ENCODE measurements at places on chromosomes 12 and 14. TPM values are rescaled to one million over a fixed set of nuclear protein-coding genes. Genes with fewer than 3 reads are reported as not detected.

KLRC1 gene
- total RNA-seq, result not detected

LRRC43 gene
- total RNA-seq, result not detected

DNA sequence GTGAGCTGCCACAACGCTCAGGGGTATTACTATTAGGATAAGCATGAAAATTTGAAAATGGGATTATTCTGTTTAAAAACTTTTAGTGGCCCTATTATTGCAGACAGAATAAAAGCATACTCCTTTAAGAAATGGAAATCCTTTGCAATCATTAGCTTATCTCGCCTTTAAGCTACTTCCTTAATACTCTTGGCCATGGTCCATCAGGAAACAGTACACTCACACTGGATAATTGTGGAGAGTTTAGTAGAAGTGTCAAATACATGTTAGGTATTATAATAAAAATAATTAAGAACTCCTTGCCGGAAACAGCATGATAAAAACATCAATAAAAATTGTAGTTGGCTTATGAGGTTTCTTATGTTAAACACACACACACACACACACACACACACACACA, 100.4 kb upstream of the PPFIA2 start:
- H3K27me3 ChIP-seq, result no peaks in the 10 kb centered on the region

DNA sequence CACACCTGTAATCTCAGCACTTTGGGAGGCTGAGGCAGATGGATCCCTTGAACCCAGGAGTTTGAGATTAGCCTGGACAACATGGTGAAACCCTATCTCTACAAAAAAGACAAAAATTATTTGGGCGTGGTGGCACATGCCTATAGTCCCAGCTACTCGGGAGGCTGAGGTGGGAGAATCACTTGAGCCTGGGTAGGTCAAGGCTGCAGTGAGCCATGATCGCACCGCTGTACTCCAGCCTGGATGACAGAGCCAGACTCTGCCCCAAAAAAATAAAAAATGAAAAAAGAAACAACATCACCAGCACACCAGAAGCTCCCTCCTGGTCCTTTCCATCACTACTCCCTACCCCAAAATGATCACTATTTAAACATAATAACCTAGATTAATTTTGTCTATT, 2.6 kb downstream of the VEZT start:
- peaks cover 21% of the 10 kb centered on the region for H3K36me3 ChIP-seq
- peaks cover 62% of the 10 kb centered on the region for H3K4me1 ChIP-seq
- peak overlapping the region; percentile 77 for H3K4me3 ChIP-seq
- no peaks in the 10 kb centered on the region for H3K27me3 ChIP-seq

- H3K27me3 ChIP-seq, result no peaks in the 10 kb centered on the region
- no peak overlapping the region for H3K4me3 ChIP-seq
- no peaks in the 10 kb centered on the region for H3K4me1 ChIP-seq
- H3K27ac ChIP-seq, result no peak overlapping the region
- no peaks in the 10 kb centered on the region for H3K36me3 ChIP-seq
These were observed 14.7 kb downstream of the RITA1 start for GRCh38 chr12:113200021-113200797.

DNA sequence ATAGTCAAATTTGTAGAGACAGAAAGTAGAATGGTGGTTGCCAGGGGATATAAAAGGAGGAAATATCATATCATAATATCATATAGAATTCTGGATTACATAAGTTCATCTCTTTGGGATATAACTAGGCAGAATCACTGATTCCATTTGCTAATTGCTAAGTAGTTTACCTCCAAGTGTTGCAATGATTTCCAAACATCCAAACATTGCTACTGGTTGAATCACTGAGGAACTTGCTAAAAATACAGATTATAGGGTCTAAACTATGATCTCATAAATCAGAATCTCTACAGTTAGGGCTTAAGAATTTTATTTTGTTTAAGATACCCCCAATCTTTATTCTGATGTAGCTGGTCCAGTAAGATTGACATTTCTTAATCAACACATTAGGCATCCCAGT, 16.1 kb upstream of the TAS2R42 start:
- H3K4me1 ChIP-seq, result no peaks in the 10 kb centered on the region
- DNase-seq, result no peak
- no peak overlapping the region for H3K4me3 ChIP-seq
- no peak overlapping the region for H3K27ac ChIP-seq
- no peaks in the 10 kb centered on the region for H3K27me3 ChIP-seq

CMA1 gene
- not detected for total RNA-seq

- no peak overlapping the region for H3K4me3 ChIP-seq
- no peaks in the 10 kb centered on the region for H3K36me3 ChIP-seq
- DNase-seq, result no peak
- no peaks in the 10 kb centered on the region for H3K27me3 ChIP-seq
These were observed 138.5 kb upstream of the SRRM4 start for GRCh38 chr12:118842866-118843265.

DNA sequence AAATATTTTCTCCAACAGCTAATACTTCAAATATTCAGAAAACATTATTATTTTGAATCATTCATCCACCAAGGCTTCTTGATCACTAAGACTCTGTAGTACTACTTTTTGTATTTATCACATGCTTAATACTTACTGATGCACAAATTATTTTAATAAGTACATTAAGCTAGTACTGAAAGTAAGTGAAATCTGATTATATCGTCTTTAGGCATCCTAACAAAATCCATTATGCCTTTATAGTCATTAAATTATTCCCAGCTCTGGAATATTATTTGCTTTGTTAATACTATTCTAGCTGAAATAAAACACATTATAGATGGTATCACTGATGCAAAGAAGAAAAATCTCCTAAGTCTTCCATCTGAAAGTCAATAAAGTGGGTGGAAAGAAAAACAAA, 75.1 kb upstream of the TTC7B start:
- H3K4me3 ChIP-seq, result no peak overlapping the region
- no peak for DNase-seq
- no peaks in the 10 kb centered on the region for H3K36me3 ChIP-seq
- peaks cover 9% of the 10 kb centered on the region for H3K4me1 ChIP-seq
- H3K27ac ChIP-seq, result no peak overlapping the region

DNA sequence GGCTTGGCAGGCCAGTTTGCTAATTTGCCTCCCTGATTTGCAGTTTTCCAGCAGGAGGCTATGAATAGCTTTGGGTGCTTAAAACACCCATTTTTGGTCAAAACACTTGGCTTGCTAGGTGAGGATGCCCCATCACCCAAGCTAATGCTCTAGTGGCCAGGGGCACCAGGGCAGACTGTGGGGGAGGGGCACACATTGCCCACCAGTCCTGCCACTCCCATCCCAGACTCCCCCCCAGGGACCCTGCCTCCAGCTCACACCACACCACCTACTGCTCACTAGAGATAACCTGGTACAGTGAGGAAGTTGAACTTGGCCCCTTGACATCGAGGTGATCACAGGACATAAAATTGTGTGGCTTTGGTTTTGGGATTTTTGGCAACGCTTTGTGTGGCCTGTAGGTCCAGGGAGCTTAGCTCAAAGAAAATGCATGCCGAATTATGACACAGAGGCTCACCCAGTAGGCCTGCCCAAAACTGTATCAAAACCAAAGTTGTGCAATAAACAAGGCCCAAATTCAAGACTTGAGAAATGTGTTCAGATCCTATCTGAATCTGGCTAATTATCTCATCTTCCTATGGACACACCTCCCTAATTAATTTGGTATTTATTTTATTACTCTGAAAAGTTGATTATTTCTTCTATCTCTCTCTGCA, 4.3 kb downstream of the NUAK1 start:
- H3K27me3 ChIP-seq, result no peaks in the 10 kb centered on the region
- H3K27ac ChIP-seq, result no peak overlapping the region
- H3K4me3 ChIP-seq, result no peak overlapping the region
- DNase-seq, result no peak
- peaks cover 3% of the 10 kb centered on the region for H3K4me1 ChIP-seq
- H3K36me3 ChIP-seq, result no peaks in the 10 kb centered on the region

GRCh38 chr12:67790660-67791059, 142.1 kb downstream of the DYRK2 start:
- no peak overlapping the region for H3K27ac ChIP-seq
- no peaks in the 10 kb centered on the region for H3K27me3 ChIP-seq
- no peak overlapping the region for H3K4me3 ChIP-seq

DNA sequence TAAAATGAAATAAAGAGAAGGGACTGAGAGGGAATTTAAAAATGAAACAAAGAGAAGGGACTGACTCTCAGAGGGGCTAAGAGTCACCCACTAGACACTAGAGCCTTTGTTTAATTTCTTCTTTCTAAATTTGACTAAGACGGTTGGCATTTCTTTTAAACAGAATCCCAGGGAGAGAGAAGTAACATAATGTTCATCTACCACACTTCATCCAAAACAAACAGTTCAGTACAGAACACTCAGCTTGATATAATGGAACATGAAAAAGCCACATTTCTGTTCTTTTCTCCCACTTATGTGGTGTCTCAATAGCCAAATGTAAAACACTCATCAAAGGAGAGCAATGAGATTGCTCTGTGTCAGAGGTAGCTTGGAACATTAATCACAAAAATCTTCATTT, 10.1 kb upstream of the NT5DC3 start:
- no peaks in the 10 kb centered on the region for H3K27me3 ChIP-seq
- no peak overlapping the region for H3K4me3 ChIP-seq
- no peak overlapping the region for H3K27ac ChIP-seq
- peaks cover 6% of the 10 kb centered on the region for H3K4me1 ChIP-seq

DNA sequence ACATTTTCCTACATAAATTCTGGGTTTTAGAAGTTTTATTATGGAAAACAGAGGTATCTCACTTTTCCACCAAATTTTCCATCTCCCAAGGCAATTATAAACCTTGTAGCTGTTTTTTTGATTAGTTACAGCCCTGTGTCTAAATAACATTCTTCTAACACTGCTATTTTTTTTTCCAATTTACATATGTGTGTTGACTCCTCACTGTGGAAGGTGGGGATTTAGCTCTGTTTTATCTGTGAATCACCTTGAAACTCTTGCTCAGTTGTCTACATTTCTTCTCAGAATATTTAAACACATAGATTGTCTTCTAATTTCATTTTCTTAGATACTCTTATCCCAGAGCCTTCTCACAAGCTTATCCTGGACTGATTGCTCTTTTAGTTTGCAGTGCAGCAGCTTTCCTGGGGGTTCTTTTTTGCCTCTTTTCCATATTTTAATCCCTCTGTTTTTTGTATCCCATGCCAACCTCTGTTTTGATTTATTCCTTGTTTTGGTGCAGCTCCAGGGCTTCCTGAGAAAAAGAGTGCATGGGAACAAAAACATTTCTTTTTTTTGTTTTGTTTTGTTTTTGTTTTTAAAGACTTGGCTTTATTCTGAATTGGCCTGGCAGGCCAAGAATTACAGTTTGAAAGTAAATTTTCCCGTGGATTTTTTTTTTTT, 36.7 kb downstream of the TBC1D15 start:
- peaks cover 24% of the 10 kb centered on the region for H3K36me3 ChIP-seq
- no peak for DNase-seq
- no peak overlapping the region for H3K27ac ChIP-seq
- H3K27me3 ChIP-seq, result no peaks in the 10 kb centered on the region
- no peak overlapping the region for H3K4me3 ChIP-seq
- peaks cover 6% of the 10 kb centered on the region for H3K4me1 ChIP-seq

- no peak overlapping the region for H3K27ac ChIP-seq
- DNase-seq, result no peak
- no peaks in the 10 kb centered on the region for H3K27me3 ChIP-seq
- no peak overlapping the region for H3K4me3 ChIP-seq
- no peaks in the 10 kb centered on the region for H3K36me3 ChIP-seq
These were observed 13.5 kb upstream of the TAS2R46 start for GRCh38 chr12:11075642-11076041.

- H3K27me3 ChIP-seq, result no peaks in the 10 kb centered on the region
- DNase-seq, result no peak
- no peaks in the 10 kb centered on the region for H3K4me1 ChIP-seq
- H3K27ac ChIP-seq, result no peak overlapping the region
These were observed 39.6 kb downstream of the CCER1 start for GRCh38 chr12:90915353-90915752.

GRCh38 chr12:57342207-57342691, 88.6 kb downstream of the R3HDM2 start:
- no peaks in the 10 kb centered on the region for H3K27me3 ChIP-seq
- H3K4me1 ChIP-seq, result 0 out of 2 replicates have a peak, but pooled peaks cover 2% of the 10 kb centered on the region
- no peak overlapping the region for H3K4me3 ChIP-seq

GRCh38 chr12:59118356-59118755, 198.1 kb upstream of the LRIG3 start:
- no peak for DNase-seq
- H3K4me1 ChIP-seq, result no peaks in the 10 kb centered on the region
- no peaks in the 10 kb centered on the region for H3K27me3 ChIP-seq

DNA sequence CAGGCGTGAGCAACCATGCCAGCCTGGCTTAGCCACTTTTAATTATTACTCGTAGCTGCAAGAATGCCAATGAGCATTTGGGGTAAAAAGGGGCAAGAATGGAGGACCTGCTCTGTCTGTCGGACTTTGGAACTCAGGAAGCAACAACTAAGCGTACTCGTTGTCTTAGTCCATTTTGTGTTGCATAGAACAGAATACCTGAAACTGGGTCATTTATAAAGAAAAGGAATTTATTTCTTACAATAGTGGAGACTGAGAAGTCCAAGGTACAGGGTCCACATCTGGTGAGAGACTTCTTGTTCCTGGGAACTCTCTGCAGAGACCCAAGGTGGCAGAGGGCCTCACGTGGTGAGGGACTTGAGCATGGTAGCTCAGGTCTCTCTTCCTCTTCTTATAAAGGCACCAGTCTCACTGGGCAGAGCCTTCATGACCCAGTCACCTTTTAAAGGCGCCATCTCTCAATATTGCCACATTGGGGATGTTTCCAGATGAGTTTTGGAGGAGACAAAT, 29.2 kb downstream of the SLC35E3 start:
- H3K4me1 ChIP-seq, result no peaks in the 10 kb centered on the region
- DNase-seq, result peak; percentile 36
- H3K36me3 ChIP-seq, result no peaks in the 10 kb centered on the region
- H3K4me3 ChIP-seq, result no peak overlapping the region
- no peak overlapping the region for H3K27ac ChIP-seq

GLIPR1L1 gene
- not detected for total RNA-seq

GRCh38 chr14:78202976-78203375, 32.8 kb downstream of the NRXN3 start:
- no peak for DNase-seq
- H3K36me3 ChIP-seq, result no peaks in the 10 kb centered on the region
- H3K27me3 ChIP-seq, result no peaks in the 10 kb centered on the region
- H3K4me1 ChIP-seq, result no peaks in the 10 kb centered on the region
- H3K27ac ChIP-seq, result no peak overlapping the region

DNA sequence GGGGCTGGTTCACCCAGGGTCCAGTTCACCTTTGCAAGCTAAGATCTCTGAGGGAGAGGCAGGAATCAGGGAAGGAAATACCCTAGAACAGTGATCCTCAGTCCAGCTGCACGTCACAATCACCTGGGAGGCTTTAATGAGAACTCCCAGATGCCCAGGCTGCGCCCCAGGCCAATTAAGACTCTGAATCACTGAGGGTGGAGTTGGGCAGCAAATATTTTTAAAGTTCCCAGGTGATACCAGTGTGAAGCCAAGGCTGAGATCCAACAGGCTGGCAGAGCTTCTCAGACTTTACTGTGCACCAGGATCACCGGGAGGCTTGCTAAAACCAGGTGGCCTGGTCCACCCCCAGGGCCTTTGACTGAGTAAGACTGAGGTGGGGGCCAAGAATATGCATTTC, 23.8 kb downstream of the MYL2 start:
- no peak for DNase-seq
- H3K4me3 ChIP-seq, result no peak overlapping the region
- H3K4me1 ChIP-seq, result no peaks in the 10 kb centered on the region
- H3K27me3 ChIP-seq, result no peaks in the 10 kb centered on the region
- H3K36me3 ChIP-seq, result no peaks in the 10 kb centered on the region
- no peak overlapping the region for H3K27ac ChIP-seq

SSTR1 gene
- not detected for total RNA-seq

GRCh38 chr12:74794522-74794921, 256.9 kb downstream of the ATXN7L3B start:
- H3K4me1 ChIP-seq, result no peaks in the 10 kb centered on the region
- no peaks in the 10 kb centered on the region for H3K36me3 ChIP-seq
- DNase-seq, result no peak
- no peaks in the 10 kb centered on the region for H3K27me3 ChIP-seq
